Tibial nerve (tissue), 4 donors: ENCODE measurements at places on chromosomes 3 and 15.

DNA sequence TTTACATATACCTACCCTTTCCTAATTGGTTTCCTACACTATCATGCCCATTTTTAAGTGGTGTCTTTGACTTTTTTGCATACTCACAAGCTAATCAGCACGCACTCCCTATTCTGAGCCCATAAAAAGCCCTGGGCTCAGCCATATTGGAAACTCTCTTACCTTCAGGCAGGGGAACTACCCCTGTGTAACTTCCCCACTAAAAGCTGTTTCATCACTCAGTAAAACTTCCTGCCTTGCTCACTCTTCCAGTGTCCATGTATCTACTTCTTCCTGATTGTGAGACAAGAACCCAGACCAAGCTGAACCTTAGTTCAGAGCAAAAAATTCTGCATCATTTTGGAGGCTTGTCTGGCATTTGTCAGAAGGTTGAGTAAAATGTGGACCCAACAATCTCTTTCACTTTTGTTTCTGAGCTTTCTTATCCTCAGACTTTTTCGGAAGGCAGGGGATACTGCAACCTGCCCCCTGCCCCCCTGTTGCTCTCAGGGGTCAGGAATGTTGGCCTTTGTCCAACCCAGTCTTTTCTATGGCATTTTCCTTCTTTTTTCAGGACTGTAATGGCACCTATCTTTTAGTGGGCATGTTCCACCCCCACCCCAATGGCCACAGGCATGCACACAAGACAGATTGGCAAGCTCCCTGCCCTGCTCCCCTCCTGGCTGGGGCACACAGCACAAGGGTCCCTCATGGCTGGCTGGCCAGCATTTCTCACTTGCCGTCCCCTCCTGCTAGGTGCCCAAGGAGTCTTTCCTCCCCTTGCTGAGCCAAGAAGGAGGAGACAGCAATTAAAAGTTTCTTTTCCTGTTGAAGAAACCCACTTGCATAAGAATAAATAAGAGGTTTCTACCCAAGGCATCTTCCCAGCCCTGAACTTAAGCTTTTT, 26.3 kb upstream of the TMEM45A start:
- no peak for DNase-seq

GRCh38 chr3:62982795-62983455, 107.7 kb upstream of the CADPS start:
- DNase-seq: no peak

- no peak for DNase-seq
Observed at GRCh38 chr3:43388915-43389314, 102.6 kb downstream of the SNRK start.

DNA sequence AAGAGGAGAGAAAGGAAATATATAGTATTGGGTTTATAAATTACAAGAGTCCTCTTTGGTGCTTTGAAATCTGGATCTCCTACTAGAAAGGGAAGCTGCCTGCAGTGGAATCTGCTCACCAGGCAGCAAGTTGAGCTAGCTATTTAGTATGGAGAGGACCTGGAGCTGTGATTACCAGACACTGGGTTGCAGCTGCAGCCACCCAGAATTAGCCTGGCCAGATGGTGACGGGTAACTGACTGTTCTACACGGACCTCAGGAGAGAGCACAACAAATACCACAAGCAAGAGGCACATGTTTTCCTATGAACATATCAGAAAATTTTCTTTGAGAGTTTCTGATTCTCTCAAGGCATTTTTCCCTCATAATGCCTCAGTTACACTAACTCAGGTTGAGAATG, 46.5 kb downstream of the SYNPR start:
- no peak for DNase-seq

GRCh38 chr3:151751161-151751560, 17.4 kb downstream of the AADACL2 start:
- no peak for DNase-seq

GRCh38 chr3:62462104-62462762, 88.9 kb upstream of the FEZF2 start:
- no peak for DNase-seq

DNA sequence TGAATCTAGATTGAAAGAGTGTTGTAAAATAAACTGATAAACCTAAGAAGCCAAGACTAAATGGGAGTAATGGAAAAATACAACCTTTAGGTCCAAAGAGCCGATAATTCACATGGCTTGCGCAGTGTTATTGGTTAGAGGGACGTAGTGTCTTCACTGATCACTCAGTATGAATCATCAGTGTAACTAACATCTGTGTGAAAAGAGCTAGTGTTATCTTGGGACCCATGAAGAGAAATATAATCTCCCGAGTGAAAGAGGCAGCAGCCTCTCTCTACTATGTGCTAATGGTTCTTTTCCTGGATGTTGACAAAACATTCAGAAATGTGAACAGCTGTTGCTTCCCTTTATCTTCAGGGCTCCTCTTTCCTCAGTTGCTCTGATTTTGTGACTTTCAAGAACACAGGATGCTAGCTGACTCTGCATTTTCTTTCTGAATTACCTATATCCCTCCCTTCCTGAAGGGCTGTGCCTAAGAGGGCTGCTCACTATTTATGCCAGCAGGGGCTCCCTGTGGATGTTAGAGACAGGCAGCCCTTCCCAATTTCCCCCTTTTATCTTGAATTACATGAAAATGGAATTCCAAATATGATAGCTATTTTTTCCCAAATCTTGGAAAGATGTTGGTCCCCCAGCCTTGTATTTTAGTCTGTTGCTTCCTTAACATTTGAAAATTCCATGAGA, 128.8 kb downstream of the GRM7 start:
- DNase-seq: no peak

- DNase-seq: no peak
Observed at GRCh38 chr15:77862651-77863104, 214.8 kb downstream of the TBC1D2B start.

DNA sequence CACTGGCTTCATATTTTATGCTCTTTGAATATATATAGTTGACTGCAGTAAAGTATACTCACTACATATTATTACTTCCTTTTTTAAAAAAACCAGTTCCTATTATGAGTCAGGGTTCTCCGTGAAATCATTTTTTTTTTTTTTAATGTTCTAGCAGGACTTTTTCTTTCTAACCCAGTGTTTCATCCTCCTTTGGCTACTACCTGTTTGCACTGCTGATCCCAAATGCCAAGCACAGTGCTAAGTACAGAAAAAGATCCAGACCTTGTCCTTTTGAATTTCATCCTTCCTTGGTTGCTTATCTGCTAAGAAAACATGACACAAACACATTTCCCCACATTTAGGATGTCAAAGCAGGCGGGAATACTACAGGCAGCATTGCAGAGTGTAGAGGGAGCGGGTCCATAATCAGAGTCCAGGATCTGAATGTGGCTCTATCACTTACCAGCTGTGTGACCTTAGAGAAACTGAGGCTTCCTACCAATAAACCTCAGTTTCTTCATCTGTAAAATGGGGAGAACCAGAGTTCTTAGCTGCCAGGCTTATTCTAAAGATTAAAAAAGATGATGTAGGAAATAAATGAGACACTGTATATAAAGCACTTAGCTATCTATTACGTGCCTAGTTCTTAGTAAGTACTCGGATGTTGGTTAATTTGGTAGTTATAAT, 37.2 kb upstream of the ANPEP start:
- DNase-seq: no peak

DNA sequence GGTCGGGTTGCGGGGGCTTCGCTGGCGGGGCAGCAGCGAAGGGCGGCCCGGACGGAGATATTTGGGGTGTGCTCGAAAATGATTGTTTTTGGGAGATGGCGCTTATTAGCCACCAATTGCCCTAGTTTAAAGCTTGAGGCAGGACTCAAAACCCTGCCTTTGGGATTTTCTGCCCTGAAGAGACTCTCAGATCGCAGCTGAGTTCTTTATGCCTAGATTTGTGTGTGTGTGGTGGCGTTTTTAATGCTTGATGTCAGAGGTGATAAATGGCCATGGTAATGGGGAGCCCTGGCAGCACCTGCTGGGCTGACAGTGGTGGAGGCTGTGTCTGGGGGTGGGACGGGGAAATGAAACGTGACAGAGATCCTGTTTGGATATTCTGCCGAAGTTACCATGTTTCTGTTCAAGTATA, 604 bp downstream of the KCTD6 start:
- DNase-seq: no peak

- no peak for DNase-seq
Observed at GRCh38 chr3:16944356-16944755, 59.6 kb downstream of the PLCL2 start.

DNA sequence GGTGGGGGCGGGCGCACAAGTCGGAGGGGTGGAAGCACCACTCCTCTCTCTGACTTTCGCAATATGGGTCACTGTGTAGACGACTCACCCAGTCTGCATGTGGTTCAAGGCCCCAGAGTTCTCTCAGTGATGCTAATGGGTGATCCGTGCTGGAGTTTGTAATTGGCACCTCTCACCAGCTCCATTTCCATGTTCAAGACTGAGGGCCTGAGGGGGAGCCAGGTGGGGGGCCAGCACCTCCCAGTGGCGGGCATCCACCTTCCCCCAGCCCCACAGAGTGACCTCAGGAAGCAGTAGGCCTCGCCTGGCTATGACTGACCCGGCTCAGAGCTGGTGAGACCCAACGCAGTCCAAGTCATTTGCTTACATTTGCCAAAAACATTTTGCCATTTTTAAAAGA, 230.0 kb upstream of the ST8SIA2 start:
- no peak for DNase-seq

DNA sequence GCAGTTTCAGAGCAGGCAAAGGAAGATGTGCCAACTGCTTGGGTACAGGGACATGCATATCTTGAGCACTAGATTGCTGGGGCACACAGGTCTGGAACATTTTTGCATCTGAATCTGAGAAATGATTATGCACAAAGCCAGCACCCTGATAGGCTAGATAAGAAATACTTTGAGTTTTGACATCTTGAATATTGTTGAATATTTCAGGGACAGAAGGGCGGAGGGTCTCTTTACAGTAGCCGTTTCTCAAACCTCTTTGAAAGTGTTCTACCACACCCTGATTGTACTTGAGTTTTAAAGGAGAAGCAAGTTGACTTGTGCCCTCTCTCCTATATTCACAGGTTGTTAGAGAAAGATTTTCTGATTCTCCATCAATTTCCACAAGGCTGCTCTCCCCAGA, 188.1 kb upstream of the STRIT1 start:
- DNase-seq: no peak

- no peak for DNase-seq
Observed at GRCh38 chr15:63369296-63369695, 12.3 kb downstream of the CA12 start.

- no peak for DNase-seq
Observed at GRCh38 chr3:128950223-128950938, 43.5 kb downstream of the CFAP92 start.

DNA sequence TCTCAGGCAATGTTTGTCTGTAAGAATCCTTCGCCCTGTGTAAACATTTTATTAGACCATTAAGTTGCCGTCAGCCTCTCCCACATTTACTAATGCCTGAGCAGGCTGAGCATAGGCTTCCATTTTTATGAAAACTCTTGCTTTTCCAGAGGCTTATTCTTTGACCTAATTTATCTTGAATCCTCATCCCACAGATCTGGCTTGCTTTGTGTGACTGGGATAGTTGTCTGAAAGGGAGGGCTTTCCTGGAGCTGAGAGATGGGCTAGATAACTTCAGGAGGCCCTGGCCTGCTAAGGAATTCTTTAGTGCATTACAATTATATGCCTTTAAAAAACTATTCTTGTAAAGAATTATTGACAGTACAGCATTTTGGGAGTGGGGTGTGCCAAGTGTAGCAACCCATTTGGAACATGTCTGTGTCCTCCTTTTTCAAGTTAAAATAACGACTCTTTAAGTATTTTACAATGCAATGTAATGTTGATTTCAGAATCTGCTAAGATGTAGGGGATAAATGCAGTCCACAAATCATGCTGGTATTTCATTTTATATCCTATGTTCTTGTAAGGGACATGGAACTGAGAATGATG, 52.4 kb downstream of the EEFSEC start:
- no peak for DNase-seq

GRCh38 chr15:45402955-45403877, 24.9 kb upstream of the GATM start:
- no peak for DNase-seq

GRCh38 chr15:92580521-92580920, 75.1 kb downstream of the FAM174B start:
- DNase-seq: no peak

- no peak for DNase-seq
Observed at GRCh38 chr3:40737343-40737742, 212.6 kb downstream of the ZNF621 start.

DNA sequence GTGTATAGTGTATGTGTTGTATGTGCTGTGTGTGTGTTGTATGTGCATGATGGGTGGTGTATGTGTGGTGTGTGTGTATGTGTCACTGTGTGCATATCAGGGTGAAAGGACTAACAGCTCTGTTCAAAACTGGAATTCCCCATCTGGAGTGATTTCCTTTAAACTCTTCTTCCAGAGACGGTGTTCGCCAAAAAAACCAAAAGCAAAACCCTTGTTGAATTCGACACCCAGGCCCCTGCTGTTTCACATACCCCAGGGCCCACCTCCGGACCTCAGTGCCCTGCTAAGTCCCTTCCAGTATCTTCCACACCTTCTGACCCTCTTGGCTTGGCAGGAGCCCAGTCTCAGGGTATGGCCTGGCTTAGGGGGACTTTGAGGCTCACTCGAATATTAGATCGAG, 44.9 kb upstream of the SEC13 start:
- DNase-seq: no peak

- no peak for DNase-seq
Observed at GRCh38 chr3:49619649-49620048, 54.5 kb upstream of the APEH start.

GRCh38 chr3:100264242-100264641, 3.5 kb downstream of the TBC1D23 start:
- no peak for DNase-seq

DNA sequence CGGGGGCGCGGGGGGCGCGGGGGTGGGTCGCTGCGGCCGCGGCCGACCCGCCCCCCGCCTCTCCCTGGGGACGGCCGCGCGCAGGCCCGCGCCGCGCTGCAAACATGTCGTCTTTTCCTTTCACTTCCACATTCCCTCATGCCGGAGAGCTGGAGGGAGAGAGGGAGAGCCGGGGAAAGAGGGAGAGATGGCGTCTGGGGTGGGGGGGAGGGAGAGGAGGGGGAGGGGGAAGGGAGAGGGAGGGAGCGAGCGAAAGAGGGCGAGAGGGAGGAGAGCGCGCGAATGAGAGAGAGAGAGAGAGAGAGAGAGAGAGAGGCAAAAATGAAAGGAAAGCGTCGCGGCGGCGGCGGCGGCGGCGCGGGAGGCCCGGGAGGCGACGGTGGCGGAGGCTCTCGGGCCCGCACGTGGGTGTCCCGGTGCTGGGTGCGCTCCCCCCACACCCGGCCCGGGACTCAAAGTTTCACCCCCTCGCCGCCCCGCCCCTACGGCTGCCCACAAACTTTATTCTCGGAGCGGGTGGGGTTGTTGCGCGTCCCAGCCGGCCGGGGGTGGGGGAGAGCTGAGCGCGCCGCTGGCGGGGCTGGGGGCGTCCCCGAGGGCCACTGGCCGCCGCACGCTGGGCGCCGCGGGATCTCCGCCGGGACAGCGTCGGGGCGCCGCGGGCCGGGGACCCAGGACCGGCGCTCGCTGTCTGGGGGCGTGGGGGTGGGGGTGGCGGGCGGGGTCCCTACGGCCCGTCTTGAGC, 731 bp downstream of the ZNF710 start:
- peak; percentile 55 for DNase-seq

- DNase-seq: no peak
Observed at GRCh38 chr3:106758459-106758858, 618.8 kb upstream of the CCDC54 start.

GRCh38 chr3:125662675-125663074, 67.4 kb upstream of the OSBPL11 start:
- DNase-seq: no peak

- no peak for DNase-seq
Observed at GRCh38 chr15:41978534-41978933, 6.2 kb upstream of the EHD4 start.
